Activated T-helper 2 cell treated with anti-CD3 and anti-CD28 coated beads, Interferon-gamma antibody, Interleukin-2, Interleukin-4, amounts not matched to agents 10 μg/mL and 5 μg/mL and 100 μg/mL, durations not matched to agents 14 hours and 24 hours and 36 hours (primary cell): ENCODE measurements at places on chromosomes 3 and 15.

GRCh38 chr15:92271179-92271578 lies 122.5 kb upstream of the ST8SIA2 start:
- no peak for DNase-seq

GRCh38 chr15:40582726-40583246 lies 11.3 kb upstream of the KNL1 start:
- no peak for DNase-seq

- no peak for DNase-seq
Observed at GRCh38 chr3:66803206-66803605, 194.9 kb upstream of the KBTBD8 start.

DNA sequence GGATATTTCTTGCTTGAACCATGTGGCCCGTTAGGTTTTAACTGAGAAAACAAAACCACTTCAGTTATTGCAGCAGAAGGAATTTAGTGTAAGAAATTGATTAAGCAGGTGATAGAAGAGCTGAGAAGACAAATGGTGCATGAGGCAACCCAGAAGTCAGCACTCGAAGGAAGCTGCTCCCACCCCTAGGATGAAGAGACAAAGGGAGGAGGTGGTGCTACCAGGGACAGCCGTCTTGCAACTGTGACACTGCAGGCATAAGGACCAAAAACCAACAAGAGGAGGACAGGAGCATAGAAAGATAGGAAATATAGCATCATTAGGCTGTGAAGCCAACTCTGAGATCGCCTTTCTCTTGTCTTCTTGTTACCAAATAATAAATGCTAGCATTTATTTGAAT lies 89.0 kb downstream of the IL20RB start:
- no peak for DNase-seq

GRCh38 chr15:29008846-29009245 lies 123.1 kb downstream of the APBA2 start:
- no peak for DNase-seq

- DNase-seq, result no peak
Observed at GRCh38 chr3:11455956-11456355, 183.8 kb downstream of the ATG7 start.
